ENCODE measurements at places on chromosomes 11 and 22. TPM values are rescaled to one million over a fixed set of nuclear protein-coding genes. Genes with fewer than 3 reads are reported as not detected.

Gene CYP2D6
- total RNA-seq = under 0.01 TPM

Gene TYR
- total RNA-seq = not detected

Gene ZNF280B
- total RNA-seq = 1.9 TPM

GRCh38 chr11:66107600-66108510, 37.8 kb downstream of the PACS1 start:
- H3K36me3 ChIP-seq = no peaks in the 10 kb centered on the region
- no peak for DNase-seq
- H3K4me1 ChIP-seq = peaks cover 13% of the 10 kb centered on the region

- no peak for DNase-seq
- H3K4me1 ChIP-seq = no peaks in the 10 kb centered on the region
- H3K36me3 ChIP-seq = peaks cover 5% of the 10 kb centered on the region
- no peak overlapping the region for H3K4me3 ChIP-seq
- no peaks in the 10 kb centered on the region for H3K27me3 ChIP-seq
- no peak overlapping the region for H3K27ac ChIP-seq
Observed at GRCh38 chr11:129922674-129923073, 27.3 kb upstream of the NFRKB start.

Data from IMR-90 (cell line).